ENCODE measurements at places on chromosomes 12 and 14.

- no peak for DNase-seq
These were observed 20.1 kb upstream of the TBX3 start for GRCh38 chr12:114704096-114704495.

GRCh38 chr14:101581806-101582205 lies 20.5 kb downstream of the DIO3 start:
- no peak for DNase-seq

DNA sequence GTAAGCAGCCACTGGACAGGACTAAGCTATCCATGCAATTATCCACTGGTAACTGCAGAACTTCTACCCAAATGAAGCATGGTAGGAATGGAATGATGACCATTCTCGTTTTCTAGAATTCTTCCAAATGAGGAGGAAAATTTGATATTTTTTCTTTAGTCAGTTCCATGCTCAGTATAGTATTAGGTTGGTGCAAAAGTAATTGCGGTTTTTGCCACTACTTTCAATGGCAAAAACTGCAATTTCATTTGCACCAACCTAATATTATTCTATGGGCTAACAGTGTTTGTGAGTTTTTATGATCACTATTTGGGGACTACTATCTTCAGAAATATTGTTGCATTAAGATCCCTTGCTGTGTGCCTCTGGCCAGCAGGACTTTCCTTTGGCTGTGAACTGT lies 42.9 kb upstream of the PELI2 start:
- no peak for DNase-seq

DNA sequence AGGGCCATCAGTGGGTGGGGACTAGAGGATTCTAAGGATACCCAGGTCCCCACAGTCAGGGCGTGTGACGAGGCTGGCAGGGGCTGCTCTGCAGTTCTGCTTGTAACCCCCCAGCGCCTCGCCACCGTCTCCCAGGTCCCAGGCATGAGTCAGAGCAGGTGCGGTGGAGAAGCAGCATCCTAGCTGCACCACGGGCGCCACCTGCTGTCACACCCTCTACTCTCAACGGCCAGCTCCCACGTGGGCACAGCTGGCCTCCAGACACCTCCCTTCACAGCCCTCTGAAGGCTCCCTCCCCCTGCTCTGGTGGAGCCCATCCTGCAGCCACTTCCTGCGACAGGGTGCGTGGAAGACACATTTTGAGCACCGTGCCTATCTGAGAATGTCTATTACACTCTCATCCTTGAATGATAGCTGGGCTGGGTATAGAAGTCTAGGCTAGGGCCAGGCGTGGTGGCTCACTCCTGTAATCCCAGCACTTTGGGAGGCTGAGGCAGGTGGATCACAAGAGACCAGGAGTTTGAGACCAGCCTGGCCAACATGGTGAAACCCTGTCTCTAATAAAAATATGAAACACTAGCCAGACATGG lies 6.9 kb upstream of the NUDT14 start:
- no peak for DNase-seq

DNA sequence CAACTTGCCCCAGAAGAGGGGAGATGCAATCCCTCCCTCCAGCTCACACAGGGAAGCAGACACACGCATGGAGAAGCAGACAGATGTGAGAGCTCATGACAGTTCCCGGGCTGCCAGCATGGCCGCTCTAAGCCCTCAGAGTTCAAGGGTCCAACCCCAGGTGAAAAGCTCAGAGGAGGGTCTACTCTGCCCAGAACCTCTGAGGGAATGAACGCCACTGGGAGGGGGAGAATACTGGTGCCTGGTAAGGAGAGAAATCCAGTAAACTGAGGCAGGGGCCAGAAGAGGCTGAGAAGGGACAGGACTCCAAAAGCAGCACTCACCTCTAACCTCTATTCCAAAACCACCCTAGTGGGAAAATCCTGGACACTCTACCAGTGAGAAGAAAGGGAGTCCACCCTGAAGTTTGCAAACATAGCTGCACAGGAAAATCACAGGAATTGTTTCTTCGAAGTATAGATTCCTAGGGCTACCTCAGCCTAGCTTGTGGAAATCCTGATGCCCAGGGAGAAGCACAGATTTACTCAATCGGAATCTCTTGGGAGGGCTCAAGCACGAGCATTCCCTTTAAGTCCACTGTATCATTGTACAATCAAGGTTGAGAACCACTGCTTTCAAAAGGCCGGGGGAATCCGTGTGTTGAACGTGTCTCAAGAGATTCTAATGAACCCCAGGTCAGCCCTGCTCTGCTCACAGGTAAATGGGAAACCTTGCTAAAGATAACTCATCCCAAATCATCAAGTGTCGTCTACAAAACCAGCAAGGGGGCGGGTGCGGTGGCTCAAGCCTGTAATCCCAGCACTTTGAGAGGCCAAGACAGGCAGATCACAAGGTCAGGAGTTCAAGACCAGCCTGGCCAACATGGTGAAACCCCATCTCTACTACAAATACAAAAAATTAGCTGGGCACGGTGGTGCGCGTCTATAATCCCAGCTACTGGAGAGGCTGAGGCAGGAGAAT lies 34.3 kb upstream of the PLEKHG6 start:
- no peak for DNase-seq

DNA sequence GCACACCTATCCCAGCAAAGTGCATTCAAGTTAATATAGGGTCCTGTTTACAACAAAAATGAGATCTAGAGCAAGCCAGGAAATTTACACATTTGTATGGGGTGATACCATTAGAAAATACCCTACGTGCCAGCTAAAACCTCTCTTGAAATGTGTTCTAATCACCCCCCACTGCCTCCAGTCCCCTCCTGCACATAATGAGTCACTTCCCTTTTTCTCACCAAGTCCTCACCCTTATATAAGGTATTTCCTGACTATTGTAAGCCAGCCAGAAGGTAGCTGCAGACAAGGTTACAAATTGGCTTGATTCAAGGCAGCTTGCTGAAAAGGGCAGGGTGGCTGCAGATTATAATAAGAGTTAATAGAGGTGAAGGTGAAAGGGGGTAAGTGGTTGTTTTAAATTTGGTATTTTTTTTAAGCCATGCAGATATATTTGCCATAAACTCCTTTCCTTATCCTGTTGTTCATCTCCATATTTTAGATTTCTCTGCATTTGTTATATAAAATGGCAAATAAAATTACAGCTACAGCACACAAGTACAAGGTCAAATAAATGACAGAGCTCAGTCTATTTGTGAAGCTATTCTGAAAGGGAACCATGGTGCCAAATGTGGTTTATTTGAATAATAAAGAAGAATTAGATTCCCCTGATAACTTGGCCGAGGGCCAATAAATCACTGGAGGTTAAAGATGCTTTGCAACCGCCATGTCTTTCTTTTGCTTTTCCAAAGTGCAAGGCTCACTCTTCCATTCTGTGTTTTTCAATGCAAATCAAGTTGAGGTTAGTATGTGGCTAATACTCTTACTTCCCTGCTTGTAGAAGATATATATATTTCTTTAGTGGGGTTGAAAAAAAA lies 385.9 kb downstream of the EGLN3 start:
- no peak for DNase-seq

DNA sequence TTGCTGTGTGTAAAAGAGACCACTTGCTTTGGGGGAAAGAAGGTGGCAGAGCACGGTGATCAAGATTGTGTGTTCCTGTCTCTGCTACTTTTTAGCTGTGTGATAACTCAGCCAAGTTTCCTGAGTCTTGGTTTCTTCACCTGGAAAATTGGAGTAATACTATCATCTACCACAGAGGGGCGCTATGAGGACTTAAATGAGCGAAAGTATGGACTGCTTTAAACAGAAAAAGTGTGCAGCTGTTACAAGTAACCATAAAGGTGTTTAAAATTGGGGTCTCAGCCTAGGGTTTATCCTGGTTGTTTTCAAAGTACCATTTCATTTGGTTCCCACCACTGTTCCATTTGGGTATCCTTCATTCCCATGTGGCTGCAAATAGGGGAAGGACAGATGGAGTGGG lies 65.9 kb upstream of the WSCD2 start:
- DNase-seq, result no peak

DNA sequence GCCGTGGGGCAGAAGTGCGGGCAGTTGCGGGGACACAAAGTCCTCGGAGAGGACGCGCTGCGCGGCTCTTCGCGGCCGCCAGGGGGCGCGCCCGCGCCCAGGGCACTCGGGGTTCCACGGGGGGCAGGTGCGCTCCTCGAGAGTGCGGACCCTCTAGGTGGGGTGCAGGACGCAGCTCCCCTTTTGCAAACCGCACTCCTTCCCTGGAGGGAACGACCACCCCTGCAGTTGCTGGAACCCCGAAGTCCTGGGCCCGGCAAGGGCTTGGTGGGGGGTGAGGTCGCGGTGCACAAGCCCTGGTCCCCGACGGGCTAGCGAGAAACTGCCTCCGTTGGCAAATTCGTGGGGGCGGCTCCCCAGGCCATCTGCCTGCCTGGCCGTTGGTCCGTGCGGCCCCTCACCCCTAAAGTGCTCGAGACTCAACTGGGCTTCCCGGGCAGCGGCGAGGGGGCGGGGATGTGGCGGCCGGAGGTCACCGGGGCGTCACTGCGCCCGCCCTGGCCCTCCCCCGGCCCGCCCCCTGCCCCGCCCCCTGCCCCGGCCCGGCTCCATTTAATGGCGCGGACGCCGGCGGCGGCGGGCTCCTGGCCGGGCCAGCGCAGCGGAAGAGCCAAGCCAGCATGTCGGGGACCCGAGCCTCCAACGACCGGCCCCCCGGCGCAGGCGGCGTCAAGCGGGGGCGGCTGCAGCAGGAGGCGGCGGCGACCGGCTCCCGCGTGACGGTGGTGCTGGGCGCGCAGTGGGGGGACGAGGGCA lies at the start of gene ADSS1:
Gene ADSS1, plus strand, starts transcription at position 579 of the 756 bp plus-strand sequence. Its CDS starts 42 bp downstream, at position 621.
- no peak for DNase-seq

DNA sequence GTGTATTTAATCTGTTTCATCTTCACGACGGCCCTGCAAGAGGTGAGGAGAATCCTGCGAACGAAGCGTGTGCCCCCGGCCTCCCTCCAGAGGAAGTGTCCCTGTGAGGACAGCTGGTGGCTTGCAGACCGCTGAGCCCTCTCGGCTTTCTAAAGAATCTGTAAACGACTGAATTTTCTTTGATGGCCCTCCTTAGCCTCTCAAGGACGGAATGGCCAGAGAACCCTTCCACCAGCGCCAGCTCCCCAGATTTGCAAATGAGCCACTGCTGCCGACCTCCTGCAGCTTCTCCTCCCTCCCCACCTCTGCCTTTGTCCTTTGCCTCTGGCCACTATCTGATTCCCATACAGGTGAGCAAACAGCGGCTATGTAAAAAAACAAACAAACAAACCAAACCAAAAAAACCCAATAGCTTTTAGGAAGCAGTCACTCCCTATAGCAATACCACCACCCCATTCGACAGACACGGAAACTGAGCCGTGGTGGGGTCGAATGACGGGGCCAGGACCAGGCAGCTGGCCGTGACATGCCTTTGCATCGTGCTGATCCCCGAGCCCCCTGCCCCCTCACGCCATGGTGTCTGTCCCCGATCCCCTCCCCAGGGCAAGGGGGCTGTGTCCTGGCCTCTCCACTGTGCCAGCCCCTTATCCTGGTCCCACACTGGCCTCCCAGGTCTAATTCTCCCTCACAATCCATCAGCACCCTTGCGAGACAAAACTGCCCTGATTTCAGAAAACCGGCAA lies 23.6 kb downstream of the RFLNA start:
- DNase-seq, result no peak

DNA sequence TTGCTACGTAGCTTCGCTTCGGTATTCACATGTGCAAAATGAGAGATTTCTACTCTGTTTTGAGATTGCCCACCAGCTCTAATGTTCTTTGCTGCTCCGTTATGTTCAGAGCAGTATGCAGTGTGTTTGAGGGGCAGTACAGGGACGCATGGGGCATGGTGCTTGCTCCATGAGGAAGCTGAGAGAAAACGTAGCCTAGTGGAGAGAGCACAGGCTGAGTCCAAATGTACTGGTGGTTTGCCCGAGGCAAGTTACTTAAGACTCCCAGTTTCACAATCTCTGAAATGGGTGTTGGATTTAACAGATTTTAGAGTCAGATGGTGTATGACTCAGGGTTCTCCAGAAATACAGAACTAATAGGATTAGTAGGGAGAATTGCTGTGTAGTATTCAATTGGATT lies 310.5 kb downstream of the ETNK1 start:
- DNase-seq, result no peak

DNA sequence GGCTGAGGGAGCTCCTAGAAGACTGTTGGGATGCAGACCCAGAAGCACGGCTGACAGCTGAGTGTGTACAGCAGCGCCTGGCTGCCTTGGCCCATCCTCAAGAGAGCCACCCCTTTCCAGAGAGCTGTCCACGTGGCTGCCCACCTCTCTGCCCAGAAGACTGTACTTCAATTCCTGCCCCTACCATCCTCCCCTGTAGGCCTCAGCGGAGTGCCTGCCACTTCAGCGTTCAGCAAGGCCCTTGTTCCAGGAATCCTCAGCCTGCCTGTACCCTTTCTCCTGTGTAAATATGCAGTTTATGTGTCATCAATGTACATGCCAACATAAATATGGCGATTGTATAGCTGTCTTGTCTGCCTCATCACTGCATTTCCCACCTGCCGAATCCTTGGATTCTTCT lies 7.5 kb downstream of the AMHR2 start:
- no peak for DNase-seq

GRCh38 chr12:64639466-64639865 lies 29.2 kb downstream of the RASSF3 start:
- DNase-seq, result no peak

DNA sequence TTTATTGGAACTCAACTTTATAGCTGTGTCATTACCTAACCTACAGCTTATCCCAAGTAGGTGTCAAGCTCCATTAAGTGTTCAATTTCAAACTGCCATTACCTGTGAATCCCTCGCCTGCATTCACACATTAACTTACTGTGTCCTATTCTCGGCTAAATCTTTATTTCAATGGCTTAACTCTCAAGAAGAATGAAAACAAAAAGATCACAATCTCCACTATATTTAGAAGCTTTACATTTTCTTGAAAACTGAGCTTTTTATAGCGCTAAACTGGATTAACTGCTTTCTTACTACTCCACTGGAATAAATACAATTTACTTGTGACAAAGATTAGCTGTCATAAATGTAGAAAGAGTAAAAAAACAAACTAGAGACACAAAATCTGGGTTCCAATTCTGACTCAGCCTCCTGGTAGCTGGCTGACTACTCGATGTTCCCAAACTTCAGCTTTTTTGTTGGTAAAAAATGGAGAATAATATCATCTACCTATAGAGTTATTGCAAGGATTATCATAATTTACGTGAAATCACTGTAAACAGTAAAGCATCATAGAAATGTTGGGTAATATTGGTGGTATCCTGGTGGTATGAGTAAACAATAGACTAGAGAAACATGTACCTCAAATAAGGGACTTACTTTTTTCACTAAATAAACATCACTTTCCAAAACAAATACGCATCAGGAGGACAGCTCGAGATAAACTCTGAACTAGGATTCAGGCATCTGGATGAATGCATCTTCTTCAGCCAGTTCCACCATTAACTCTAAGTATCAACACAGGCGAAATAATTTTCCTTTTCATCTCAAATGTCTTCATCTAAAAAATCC lies 1.7 kb downstream of the RALGAPA1 start:
- DNase-seq, result no peak

GRCh38 chr12:6489449-6489848 lies 3.6 kb downstream of the MRPL51 start:
- no peak for DNase-seq

GRCh38 chr14:75578786-75579337 lies 442 bp downstream of the FLVCR2 start:
- DNase-seq, result no peak

- no peak for DNase-seq
These were observed 13.3 kb downstream of the USP44 start for GRCh38 chr12:95538006-95538405.
